ENCODE measurements at places on chromosomes 1 and 21. TPM values are rescaled to one million over a fixed set of nuclear protein-coding genes. Genes with fewer than 3 reads are reported as not detected.
A peak's percentile ranks its signal among the peaks of the same experiment; 100 is the strongest.

PDC gene
- total RNA-seq = not detected

RSPH1 gene
- not detected for total RNA-seq

LAX1 gene
- total RNA-seq = not detected

CELF3 gene
- not detected for total RNA-seq

DNA sequence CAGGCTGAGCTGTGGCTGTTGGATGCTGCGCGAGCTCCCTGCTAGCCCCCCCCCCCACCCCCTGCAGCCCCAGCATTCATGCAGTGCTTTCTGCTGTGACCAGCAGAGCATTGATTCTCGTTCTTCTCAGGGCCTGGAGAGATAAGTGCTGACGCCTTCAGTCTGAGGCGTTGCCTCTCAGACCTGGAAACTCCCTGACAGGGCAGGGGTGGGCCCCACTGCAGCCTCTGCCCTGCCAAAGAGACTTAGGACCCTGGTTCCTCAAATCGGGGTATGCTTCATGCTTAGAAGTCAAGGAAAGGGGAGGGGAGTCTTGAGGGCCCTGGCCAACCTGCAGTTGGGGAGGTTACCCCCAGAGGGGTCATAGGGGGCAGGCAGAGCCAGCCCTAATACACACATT, 38.5 kb downstream of the PTPRF start:
- no peak for DNase-seq

DNA sequence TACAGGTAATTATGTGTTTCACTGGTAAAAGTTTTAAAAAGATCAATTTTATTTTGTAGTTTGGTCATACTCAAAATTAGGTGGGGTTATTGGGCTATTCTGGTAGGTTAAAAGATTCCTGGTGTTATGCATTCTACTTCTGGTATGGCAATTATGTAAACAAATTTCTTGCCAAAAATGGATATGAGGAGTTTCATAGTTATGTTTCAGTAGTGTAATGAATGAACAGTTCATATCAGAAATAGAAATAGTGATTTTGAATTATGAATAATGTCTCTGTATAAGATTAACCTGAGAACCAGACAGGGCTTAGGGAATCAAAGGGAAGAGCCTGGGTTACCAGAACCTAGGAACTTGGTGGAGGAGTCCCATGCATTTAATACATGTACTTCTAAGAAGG, 15.9 kb downstream of the ATF6 start:
- no peak for DNase-seq

DNA sequence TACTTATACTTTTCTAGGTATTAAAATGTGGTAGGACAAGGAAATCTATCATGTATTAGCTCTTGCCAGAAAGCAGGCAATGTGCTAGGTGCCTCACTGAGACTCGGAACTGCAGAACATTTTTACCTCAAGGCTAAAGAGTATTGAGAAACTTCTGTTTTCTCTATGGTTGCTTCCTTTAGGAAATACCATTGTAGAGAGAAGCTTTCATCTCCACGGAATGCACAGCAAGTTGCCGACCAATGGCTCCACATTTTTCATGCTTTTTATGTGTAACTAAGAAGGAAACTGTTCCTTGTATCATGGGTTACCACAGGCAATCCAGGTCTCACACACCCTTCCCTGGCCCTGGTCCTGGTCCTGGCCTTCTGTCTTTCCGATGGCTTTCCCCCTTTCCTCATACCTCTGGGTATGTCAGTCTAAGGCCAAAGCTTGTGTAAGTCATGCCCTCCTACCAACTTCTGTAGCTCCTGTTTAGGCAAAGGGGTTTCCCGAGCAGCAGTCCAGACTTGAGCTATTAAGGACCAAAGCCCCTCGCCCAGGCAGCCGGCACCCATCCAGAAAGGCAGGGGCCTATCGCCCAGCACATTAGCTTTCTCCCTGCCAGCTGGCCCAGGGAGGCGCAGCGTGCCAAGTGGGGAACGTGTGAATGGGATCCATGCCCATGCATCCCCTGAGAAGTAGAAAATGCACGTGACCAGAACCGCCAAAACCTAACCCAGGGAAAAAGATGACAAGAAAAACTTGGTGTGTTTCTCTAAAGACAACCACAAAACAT, 225.0 kb downstream of the PBX1 start:
- peak; percentile 47 for DNase-seq

Data from heart right ventricle (tissue), 16 donors.